ENCODE measurements at places on chromosomes 11 and 22.
A peak's percentile ranks its signal among the peaks of the same experiment; 100 is the strongest.

- DNase-seq: no peak
Observed at GRCh38 chr11:103659743-103660142, 376.7 kb upstream of the DDI1 start.

DNA sequence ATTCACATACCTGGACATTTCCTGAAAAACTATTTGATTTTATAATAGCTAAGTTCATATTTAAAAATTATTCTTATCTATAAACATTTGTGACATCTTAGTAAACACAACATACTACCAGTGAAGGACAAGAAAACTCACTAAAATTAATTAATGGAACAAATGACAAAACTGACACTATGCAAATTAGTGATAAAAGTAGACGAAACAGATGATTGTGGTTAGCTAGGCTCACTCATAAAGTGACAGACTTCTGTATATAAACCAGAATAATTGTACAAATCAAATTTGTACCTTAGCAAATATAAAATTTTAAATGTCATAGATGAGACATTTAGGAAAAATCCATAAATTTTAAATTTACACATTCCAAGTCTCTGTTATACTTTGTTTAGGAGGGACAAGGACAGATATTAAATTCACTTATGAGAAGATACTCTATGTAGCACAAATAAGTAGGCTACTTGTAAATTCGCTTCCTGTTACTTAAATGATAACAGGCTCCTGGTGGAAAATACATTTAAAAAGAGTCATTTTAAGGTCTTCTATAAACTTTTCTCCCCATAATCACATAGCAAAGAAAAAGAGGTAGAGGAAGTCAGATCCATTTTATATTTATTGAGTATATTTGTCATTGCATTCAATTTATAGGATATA lies 81.2 kb downstream of the KIF18A start:
- DNase-seq: no peak

DNA sequence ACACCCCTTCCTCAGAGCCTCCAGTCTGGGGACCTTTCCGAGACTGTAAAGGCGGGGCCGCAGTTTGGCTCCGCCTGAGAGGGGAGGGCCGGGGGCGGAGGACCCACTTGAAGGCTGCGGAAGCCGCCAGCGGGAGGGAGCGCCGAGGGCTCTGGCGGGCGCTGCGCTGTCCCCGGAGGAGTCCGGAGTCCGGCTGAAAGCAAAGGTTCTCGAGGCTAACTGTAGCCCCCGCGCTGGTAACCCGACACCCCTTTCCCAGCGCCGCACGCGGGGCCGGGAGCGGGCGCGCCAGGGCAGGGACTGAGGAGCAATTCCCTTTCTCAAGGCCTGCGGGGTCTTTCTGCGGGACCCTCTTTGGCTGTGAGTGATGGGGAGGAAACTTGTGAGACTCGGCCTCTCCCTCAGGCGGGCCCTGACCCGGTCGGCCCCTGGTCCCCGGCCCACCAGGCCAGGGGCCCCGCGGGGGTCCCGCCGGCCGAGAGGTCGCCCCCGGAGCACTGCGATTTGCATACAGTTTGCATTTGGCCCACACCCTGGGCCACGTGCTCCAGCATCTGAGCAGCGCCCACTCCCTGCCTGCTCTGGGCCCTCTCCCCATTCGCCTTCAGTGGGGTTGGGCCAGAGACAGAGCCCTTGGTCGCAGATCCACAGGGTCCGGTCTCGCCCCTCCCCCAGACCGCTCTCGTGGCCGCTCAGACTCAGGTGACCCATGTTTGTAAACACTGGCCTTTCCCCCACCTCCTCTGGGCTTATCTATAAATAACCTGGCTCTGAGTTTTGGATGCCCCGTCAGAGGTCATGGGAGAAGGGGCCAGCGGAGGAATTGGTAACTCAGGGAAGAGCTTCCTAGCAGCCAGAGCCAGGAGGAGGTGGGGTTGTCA lies 519 bp upstream of the ART5 start:
- DNase-seq: peak; percentile 76

DNA sequence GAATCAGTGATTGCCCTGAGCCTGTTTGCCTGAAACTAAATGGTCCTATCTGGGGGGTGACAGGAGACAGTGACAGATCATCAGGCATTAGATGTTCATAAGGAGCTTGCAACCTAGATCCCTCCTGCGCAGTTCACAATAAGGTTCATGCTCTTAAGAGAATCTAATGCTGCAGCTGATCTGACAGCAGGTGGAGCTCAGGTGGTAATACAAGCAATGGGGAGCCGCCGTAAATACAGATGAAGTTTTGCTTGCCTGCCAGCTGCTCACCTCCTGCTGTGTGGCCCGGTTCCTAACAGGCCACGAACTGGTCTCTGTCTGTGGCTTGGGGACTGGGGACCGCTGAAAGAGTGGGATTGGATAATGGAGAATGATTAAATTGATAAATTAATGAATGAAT lies 14.0 kb downstream of the NOX4 start:
- no peak for DNase-seq

- peak; percentile 86 for DNase-seq
Observed at GRCh38 chr11:61947486-61948210, 2.5 kb upstream of the BEST1 start.

DNA sequence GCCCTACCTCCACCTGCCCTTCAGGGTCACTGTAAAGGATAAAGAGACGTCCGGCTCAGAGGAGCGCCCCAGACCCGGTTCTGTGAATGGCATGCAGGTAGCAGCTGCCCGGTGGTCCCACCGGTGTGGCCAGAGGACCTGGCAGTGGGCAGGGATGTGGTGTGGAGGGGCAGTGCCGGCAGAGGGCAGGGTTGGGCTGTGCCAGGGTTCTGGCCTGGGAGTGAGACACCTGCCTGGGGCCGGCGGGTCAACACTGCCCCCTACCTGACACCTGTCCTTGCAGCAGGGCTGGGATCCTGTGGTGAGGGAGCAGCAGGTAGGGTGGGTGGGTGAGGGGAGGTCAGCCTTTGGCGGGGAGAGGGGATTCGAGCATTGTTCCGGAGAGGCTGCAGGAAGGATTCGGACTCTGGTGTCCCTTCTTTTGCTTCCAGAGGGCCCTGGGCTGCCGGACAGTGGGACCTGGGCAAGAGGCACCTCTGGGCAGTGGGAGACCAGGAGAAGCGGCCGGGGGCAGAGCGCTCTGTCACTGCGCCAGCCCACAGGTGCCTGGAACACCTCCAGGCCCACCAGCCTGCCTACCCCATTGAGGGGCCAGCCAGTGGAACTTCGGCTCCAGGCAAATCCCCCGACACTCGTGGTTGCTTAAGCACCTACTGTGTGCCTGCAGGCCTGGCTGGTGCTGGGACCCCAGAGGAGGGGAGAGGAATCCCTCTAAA lies 1.6 kb upstream of the PHLDA2 start:
- no peak for DNase-seq

DNA sequence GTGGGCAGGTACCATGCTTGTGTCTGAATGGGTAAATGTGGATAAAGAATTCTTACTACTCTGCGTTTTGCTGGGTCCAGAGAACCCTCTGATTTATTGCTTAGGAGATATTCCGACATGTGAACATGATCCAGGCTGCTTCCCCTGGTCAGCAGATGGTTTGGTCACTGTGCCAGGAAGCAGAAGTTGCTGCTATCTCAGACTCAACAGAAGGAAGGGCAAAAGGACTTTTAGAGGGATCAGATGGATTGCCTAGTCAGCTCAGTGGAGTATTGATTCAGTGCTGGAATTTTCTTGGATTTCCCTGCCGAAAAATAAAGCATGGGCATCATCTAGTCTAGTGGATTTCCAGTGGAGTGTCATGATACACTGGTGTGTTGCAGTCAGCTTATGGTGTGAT lies 440.1 kb downstream of the NTM start:
- no peak for DNase-seq

DNA sequence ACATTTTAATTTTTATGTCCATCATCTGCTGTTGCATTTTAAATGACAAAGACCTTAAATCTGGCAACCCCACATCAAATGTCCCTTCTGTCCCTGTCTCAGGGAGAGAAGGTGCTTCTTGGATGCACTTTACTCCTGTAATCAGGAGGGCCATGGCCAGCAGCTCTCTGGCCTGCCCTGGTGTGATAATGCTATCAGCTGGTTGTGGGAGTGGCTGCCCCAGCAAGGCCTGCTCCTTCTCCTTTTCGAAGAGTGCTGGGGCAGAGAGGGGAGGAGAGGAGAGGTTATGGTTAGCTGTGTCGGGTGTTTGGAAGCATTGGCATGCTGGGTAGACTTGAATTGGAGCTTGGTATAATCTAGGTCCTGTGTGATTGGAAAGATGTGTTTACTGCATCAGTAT lies 12.8 kb downstream of the TNRC6B start:
- DNase-seq: no peak

DNA sequence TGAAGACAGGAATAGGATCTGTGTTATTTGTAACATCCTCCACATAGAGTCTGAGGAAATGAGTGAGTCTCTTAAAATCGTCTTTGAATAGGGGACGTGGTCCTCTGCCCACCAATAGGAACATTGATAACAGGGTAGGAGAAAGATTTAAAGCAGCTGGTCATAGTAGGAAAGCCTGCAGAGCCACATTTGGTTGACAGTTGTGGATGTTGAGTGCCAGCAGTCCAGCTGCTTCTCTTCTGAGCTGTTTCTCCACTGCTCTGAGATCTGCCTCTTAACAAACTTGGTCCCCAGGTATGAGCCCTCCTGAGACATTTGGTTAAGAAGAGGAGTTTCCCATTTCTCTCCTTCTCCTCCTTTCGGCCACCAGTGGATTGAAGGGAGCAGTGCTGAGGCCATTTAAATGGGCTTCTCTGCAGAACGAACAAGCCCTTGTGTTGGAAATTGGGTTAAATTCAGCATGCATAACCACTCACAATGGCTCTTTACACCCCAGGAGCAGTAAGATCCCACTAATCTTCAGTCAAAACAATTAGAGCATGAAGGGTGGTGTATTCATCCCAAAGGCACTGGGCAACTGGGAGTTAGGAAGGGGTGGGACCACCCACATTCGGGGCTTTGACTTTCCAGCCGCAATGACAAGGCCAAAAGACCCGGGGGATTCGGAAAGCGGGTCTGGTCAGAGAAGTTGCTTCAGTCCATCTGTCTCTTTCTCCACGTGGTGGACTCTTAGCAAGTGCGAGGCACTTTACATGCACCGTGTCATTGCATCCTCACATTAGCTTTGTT lies 32.3 kb downstream of the MIAT start:
- no peak for DNase-seq

- no peak for DNase-seq
Observed at GRCh38 chr11:130866831-130867230, 49.4 kb downstream of the SNX19 start.

GRCh38 chr11:100592619-100593260 lies 94.3 kb upstream of the ARHGAP42 start:
- DNase-seq: no peak

DNA sequence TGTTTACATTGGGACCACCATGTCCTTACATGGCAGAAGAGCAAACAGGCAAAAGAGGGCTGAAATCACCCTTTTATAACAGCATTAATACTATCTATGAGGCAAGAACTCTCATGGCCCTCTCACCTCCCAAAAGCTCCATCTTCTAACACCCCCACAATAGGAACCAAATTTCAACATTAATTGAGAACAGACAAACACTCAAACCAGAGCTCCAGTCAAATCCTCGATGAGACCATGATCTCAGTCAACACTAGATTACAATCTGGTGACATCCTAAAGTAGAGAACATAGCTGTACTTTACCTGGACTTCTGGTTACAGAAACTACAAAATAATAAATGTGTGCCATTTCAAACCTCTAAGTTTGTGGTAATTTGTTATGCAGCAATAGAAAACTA lies 25.1 kb downstream of the OR2AG2 start:
- no peak for DNase-seq
